ENCODE measurements at places on chromosomes 11 and 22. TPM values are rescaled to one million over a fixed set of nuclear protein-coding genes. Genes with fewer than 3 reads are reported as not detected.

TRIM49 gene
- polyA plus RNA-seq = not detected

MUC2 gene
- 0.66 TPM for polyA plus RNA-seq

OTOG gene
- 0.32 TPM for polyA plus RNA-seq

OR2AT4 gene
- not detected for polyA plus RNA-seq

UCP3 gene
- 2.1 TPM for polyA plus RNA-seq

CD3D gene
- polyA plus RNA-seq = 0.44 TPM

CYP2D6 gene
- 3.4 TPM for polyA plus RNA-seq

TNNT3 gene
- 11.2 TPM for polyA plus RNA-seq

TMEM25 gene
- polyA plus RNA-seq = 27.6 TPM

PSMC3 gene
- polyA plus RNA-seq = 152 TPM

LRRC4C gene
- polyA plus RNA-seq = 15.3 TPM

PSMA1 gene
- polyA plus RNA-seq = 201 TPM

MEI1 gene
- polyA plus RNA-seq = 2.9 TPM

ARHGEF17 gene
- 77.0 TPM for polyA plus RNA-seq

UBASH3B gene
- polyA plus RNA-seq = 9.0 TPM

APOC3 gene
- 11.1 TPM for polyA plus RNA-seq

SLC37A4 gene
- 102 TPM for polyA plus RNA-seq

OR52N5 gene
- not detected for polyA plus RNA-seq

CARD10 gene
- 21.9 TPM for polyA plus RNA-seq

NRIP3 gene
- 1.2 TPM for polyA plus RNA-seq

CD3E gene
- polyA plus RNA-seq = 0.31 TPM

LAYN gene
- polyA plus RNA-seq = 7.4 TPM

ZNF280A gene
- not detected for polyA plus RNA-seq

HBD gene
- 1.3 TPM for polyA plus RNA-seq

B4GALNT4 gene
- polyA plus RNA-seq = 57.3 TPM

MS4A6E gene
- polyA plus RNA-seq = not detected

RFPL3 gene
- polyA plus RNA-seq = not detected

CARNS1 gene
- polyA plus RNA-seq = 2.5 TPM

C11orf16 gene
- polyA plus RNA-seq = 0.86 TPM

WNT11 gene
- 13.1 TPM for polyA plus RNA-seq

PCNX3 gene
- polyA plus RNA-seq = 24.5 TPM

TYR gene
- not detected for polyA plus RNA-seq

OR51I1 gene
- polyA plus RNA-seq = not detected

A4GALT gene
- 16.2 TPM for polyA plus RNA-seq

CRYBB2 gene
- polyA plus RNA-seq = 0.46 TPM

HTR3B gene
- polyA plus RNA-seq = not detected

OR5AK2 gene
- 0.06 TPM for polyA plus RNA-seq

DMC1 gene
- 5.1 TPM for polyA plus RNA-seq

TSPAN32 gene
- 1.2 TPM for polyA plus RNA-seq

MED17 gene
- 36.7 TPM for polyA plus RNA-seq

Data from right renal pelvis (tissue), 4 donors.